ENCODE measurements at places on chromosomes 1 and 21.

- DNase-seq: no peak
Observed at GRCh38 chr21:33481314-33481943, 1.7 kb upstream of the TMEM50B start.

DNA sequence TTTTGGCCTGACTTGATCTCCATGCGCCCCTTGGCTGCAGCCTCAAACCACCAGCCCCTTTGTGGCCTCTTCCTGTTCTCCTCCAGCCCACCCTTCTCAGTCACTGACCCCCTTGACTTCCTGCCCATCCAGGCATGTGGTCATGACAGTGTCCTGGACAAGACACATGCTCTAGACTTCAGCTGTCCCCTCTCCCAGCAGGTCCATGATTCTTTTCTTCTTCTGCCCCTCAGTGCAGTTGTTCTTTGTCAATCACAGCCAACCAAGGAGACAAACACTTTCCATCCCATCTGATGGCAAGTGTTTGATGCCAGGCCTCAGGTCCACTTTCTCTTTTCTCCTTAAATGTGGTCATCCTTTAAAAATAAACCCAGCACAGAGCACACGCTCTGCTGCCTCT lies 49.7 kb downstream of the SYT6 start:
- no peak for DNase-seq

DNA sequence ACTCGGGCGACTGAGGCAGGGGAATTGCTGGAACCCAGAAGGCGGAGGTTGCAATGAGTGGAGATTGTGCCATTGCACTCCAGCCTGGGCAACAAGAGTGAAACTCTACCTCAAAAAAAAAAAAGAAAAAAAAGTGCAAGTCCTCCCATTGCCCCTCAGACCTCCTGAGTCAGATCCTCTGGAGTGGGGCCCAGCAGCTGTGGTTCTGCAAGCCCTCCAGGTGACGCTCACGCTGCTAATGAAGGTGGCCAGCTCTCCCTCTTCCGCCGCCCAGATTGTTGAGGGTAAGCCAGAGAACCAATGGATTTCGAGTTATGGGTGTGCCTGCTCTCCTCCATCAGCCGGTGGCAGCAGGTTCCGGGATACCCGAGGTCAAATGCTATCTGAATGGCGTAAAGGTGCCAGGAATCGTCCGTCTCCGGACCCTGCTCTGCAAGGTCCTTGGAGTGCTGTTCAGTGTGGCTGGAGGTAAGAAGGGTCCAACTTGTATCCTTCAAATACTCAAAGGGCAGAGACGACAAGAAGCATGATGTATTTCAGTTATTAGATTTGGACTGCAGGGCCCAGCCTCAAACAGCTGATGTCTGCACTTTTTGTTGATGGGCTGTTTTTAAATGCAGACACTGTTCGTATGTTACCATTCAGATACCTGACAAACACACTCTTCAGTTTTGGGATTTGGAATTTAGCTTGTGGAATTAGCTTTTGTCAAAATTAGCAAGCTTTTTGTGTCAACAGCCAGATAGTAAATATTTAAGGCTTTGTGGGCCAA lies 17.6 kb downstream of the CLCN6 start:
- no peak for DNase-seq

DNA sequence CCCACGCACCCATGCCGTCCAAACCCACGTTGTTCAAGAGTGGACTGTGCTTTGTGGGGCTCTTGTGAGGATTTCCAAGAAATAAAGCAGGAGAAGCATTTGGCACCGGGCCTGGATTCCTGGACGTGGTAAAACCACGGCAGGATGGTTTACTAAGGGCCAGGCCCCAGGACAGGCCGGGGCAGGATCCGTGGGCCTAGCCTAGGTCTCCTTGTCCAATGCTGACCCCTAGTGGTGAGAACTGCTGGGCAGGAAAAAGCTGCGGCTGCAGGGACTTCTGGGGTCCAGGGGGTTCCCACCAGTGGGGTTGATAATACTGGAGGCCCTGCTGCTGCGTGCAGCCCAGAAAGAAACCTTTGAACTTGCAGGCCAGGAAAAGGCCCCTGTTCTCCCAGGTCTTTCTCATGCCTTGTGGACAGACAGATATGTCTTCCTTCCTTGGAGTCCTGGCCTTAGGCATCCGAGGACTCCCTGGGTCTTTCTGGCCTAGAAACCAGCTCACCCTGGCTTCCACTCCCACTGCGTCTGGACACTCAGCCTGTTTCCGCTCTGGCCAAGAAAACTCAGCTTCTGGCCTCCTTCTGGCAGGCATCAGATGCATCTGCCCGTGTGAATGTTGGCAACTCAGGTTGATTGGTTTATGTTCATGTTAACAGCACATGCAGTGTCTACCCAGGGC lies 106.9 kb upstream of the TMEM51 start:
- DNase-seq: peak; percentile 56

DNA sequence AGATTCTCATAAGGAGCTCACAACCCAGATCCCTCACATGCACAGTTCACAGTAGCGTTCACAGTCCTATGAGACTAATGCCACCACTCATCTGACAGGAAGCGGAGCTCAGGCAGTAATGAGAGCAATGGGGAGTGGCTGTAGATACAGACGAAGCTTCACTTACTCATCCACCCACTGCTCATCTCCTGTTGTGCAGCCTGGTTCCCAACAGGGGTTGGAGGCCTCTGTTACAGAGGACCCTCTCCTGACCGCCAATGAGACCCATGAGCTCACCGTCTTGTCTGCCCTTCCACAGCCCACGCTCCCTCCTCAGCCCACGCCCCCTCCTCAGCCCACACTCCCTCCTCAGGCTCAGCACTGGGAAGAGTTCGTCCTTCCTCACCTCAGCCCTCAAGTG lies 39.6 kb downstream of the RSPH1 start:
- no peak for DNase-seq

GRCh38 chr21:41164981-41165655 lies 2.8 kb upstream of the BACE2 start:
- no peak for DNase-seq

- DNase-seq: no peak
Observed at GRCh38 chr1:3318329-3318728, 136.1 kb upstream of the ARHGEF16 start.

DNA sequence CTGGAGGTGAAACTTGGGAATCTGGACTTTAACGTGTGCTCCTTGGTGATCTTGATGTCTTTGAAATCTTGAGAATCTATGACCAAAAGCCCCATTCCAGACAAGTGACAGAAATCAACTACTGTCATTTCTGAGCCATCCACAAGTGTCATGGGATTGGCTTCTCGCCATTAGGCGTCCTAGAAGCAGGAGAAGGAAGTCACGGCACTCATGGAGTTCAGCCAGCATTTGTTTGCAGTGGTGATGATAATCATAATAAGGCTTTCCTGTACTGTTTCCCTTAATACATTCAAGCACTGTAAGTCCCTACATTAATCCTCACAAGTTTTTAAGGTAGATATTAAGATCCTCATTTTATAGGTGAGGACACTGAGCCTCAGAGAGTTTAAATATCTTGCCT lies 11.9 kb downstream of the F5 start:
- DNase-seq: no peak

DNA sequence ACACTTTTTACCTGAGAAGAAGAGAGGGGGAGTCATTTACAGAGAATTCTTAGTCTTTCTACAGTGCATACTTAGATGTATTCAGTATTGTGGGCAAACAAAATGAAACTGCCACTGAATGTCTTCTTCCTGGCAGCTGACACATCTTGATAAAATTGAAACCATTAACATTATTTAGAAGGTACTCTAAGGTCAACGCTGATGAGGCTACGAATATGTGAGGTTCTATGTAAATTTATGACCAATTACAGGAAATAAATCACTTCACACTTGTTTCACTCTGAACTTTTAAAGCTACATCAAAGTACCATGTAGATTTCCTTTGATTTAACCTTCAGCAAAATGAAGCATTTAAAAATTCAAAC lies 51.3 kb upstream of the GFI1 start:
- no peak for DNase-seq

GRCh38 chr1:30907481-30908315 lies 860 bp downstream of the SDC3 start:
- DNase-seq: no peak

DNA sequence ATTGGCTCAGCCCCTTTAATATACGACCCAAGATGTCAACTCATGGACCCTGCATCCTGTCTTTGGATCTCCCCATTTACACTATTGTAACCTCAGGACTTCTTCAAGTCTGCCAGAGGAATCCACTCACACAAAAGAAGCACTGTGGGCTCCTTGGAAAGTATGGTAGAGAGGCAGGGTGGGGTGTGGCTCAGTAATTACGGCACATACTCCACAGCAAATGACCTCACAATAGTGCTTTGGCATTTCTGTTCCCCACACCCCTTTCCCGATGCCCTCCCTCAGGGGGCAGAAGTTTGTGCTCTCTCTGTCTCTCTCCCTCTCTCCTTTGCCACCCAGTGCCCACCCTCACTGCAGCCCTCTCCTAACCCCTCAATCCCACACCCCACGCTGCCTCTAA lies 27.8 kb upstream of the IFNAR2 start:
- no peak for DNase-seq

- DNase-seq: no peak
Observed at GRCh38 chr1:199657449-199657848, 370.1 kb upstream of the NR5A2 start.

DNA sequence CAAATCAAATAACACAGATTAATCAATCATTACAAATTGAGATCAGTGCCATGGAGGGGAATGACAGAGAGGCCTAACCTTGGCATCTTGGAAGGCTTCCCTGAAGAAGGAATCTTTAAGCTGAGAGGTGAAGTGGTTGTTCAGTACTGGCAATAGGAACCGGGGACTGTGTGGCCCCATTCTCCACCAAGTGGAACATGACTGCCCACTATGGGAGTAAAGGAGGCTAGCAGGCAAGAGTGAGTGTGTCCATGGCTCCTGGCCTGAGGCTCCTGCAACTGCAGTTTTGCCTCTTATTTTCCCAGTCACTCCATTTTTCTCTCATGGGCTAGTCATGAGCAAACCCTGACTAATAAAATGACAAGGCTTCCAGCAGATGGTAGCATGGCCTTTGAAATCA lies 112.2 kb upstream of the GJB5 start:
- DNase-seq: no peak

GRCh38 chr1:210796421-210796820 lies 337.5 kb downstream of the KCNH1 start:
- DNase-seq: no peak

DNA sequence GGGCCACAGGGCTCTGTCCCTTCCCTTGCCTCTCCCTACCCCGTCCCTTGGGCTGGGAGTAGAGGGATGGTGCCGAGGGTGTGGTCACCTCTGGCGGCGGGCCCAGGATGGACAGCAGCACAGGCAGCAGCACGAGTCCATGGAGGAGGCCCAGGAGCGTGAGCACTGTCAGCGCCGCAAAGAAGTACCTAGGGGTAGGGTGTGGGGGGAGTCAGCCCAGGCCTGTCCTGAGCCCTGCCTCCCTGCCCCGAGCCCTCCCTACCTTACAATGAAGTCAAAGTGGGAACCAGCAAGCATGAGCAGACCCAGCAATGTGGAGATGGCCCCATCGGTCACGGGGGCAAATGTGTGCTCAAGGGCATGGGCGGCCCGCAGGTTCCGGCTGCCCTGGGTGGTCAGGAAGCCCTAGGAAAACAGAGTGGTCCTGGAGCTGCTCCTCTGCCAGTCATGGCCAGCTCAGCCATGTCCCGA lies 14.7 kb downstream of the BTBD19 start:
- no peak for DNase-seq

DNA sequence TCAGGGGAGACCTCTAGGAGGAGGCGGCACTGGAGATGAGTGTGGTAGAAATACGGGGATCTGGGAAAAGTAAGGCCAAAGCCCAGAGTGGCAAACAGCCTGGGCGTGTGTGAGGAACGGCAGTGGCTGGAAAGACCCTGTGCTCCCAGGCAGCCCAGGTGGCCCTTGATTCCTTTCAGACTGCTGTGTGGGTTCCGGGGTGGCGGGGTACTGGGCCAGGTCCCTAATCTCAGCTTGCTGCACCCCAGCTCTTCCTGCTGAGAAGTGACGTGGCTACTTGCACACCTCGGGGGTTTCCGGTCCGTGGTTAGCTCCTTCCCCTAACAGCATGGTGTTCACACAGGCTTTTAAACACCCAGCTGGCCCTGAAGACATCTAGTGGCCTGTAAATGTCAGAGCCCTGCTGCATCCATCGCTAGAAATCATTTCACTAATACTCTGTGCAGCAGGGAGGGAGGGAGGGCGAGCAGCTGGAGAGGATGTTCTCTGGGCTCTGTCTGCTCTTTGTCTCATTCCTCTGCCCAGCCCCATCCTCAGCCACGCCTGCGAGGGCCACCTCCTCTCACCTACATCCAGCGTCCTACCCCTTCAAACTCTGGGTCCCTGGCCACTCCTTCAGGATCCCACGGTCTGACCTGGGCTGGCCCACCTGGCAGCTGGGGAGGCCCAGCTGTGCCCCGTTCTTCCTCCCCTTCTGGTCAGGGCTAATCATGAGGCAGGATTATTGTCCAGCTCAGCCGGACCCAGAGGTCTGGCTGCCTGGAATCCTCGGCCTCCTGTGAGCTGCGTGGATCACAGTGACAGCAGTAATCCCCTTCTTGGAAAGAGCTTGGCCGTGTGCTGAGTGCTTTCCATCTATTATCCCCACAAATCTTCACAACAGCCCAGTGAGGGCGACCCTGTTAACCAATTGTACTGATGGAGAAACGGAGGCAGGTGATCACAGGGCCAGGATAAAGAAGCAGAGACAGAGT lies 7.2 kb downstream of the ZDHHC18 start:
- no peak for DNase-seq

DNA sequence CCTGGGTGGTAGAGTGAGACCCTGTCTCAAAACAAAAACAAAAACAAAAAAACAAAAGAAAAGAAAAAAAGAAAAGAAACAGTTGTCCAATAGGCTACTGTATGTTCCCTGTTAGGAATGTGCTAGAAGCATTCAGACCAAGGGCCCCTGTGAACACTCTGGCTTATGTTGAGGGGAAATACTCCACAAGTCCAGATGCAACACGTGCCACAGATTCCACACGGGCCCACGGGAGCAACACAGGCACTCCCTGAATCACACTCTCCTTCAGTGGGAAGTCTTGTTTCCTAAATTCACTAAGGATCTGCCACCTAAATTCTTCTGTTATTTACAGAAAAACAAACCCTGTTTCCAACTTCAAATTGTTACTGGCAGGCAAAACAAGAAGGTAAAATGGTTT lies 291.1 kb downstream of the PCP4 start:
- no peak for DNase-seq

GRCh38 chr1:213750231-213751063 lies 237.3 kb upstream of the PROX1 start:
- DNase-seq: no peak

DNA sequence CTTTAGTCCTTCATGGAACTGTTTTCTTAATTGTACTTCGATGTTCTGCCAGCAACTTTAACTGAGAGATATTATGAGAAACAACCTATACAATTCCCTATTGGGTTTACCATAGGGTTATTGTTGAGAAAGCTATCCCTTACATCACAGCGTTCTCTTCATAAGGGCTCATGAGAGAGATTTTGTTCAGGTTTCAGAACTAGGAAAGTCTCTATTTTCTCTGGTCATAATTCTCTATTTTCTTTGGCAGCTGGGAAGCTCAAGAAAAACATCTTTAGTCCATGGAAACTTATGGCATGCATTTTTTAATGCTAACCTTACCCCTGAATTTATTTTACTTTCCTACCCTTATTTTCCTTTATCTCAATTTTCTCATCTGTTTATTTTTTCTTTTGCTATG lies 38.2 kb downstream of the NMNAT2 start:
- DNase-seq: no peak
